ENCODE measurements at places on chromosomes 16 and 17.

- no peak for DNase-seq
These were observed 6.7 kb downstream of the USP7 start for GRCh38 chr16:8957063-8957397.

GRCh38 chr17:76643553-76644148 lies at the start of gene ST6GALNAC1:
Gene ST6GALNAC1 (minus strand): TSS chr17:76643757. CDS start chr17:76643638, 119 bp downstream.
- DNase-seq: no peak

GRCh38 chr16:77637940-77638339 lies 84.4 kb upstream of the NUDT7 start:
- no peak for DNase-seq

DNA sequence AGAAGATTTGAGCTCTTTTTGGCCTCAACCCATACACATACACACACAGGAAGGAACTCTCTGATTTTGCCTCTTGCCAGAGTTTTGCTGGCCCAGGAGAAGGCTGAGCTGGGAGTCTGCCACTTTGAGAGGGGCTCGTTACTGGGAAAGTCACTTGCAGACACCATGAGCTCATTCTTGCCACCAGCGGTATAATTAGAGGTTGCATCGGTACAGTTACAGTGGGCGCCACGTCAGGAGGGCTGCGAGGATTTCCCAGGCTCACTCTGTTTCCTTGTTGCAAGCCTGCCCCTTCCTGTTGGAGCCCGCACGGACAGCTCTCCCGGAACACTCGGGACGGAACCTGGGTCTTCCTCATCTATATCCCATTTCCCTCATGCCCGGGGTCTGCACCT lies 3.1 kb upstream of the SDK2 start:
- DNase-seq: no peak

GRCh38 chr16:88545781-88546180 lies 24.4 kb upstream of the ZC3H18 start:
- no peak for DNase-seq

DNA sequence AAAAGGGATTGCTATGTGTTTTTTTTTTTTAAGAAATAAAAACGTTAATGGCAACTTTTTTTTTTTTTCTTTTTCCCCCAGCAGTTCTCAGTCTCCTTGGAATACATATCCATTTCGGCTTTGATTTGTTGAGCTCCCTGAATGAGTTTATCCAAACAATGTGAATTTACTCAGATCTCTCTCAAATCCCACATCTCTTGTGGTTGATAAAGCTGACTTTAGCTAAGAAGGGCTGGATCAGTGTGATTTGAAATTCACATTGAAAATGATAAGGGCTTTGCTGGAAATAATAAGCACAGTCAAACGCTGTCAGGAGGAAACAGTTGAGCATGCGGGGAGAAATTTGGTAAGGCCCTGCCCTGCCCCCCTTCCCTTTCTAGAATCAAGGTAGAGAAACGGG lies 74.1 kb upstream of the IRX3 start:
- DNase-seq: no peak

- DNase-seq: no peak
These were observed 2.0 kb downstream of the B3GNT9 start for GRCh38 chr16:67148656-67149275.

DNA sequence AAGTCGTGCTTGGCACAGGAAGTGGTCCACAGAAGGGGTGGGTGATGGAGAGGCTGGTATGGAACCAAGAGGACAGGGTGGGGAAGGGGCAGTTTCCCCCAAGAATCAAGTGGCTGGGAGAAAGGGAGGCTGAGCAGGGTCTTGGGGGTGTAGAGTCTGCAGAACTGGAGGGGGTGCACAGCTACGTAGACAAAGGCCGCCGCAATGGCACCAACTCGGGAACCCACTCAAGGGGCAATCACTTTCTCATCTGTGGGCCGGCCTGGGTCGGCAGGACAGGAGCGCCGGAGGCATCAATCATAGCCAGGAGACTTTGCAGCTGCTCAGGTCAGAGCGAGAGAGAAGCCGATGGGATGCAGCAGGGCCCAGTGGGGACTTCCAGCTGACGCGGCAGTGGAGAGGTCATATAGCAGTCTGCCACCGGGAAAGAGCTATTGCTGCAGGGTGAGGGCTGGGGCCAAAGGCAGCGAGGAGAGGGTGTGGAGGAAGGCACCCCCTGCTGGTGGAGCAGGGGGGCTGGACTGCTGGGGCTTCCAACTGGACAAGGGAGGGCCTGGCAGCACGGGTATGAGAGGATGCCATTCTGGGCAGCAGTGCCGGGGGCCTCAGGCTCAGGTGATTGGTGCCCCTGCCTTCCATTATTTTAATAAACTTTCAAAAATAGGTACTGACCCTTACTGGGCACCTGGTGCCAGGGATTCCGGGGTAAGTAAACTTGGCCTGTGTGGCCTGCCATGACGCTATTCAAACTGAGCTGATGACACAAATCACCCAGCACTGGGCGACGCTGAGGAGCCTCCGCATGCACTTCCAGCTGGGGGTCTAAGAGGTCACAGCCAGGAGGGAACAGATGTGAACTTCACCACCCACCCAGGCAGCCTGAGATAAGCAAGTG lies 52.5 kb upstream of the MTSS2 start:
- peak; percentile 88 for DNase-seq

DNA sequence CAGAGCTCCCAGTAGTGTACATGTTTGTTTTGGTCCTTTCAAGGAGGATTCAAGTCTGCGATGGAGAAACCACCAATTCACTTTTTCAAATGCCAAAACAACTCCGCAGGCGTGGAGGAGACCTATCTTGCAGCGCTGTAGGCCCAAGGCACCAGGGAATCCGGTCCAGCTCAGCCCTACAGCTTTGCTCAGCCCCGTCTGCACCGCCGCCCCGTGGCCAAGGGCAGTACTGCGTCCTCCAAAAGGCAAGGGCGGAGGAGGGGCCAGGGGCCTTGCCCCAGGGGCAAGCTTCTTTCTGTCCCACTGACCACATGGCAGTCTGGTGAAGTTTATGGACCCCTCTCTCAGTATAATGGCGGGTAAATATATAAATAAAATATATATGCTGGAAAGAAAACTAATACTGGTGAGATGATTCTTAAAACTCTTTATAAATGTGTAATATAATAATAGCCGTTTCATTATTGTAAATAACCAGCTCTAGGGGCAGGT lies 709 bp upstream of the CD300LG start:
- DNase-seq: peak; percentile 84

DNA sequence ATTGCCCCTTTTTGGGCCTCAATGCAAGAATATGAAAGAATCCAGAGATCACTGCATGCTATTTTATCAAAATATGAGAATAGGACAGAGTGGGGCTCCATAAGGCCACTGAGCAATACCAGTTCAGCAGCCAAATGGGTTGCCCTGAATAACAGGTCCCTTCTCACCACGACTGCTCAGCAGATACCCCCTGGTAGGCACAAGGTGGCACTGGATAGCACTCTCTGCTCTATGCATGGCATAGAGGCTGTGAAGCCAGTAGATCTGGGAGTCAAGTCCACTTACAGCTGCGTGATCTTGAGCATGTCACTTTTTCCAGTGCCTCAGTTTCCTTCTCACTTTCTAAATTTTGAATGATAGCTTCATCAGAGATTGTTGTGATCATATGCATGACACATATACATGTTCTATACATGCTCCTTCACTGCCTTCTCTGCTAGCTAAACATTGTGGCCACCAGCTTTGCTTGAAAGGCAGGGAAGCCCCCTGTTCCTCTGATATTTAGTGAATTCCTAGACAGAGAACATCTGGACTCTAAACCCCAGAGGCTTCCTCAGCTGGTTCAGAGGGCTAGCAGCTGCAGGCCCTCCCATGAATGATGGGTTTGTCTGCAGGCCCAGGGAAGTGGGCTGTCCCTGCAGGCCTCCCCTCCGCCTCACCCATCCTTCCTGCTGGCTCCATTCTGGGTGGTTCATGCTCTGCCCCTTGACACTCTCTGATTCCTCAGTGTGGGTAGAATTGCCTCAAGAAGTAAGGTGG lies 84.9 kb upstream of the ASIC2 start:
- DNase-seq: no peak

Data from GM23248 (cell line).